GM12892 (cell line): ENCODE measurements at places on chromosomes 3 and 15.

- no peak for DNase-seq
Observed at GRCh38 chr3:194187233-194187944, 51.4 kb downstream of the HES1 start.

DNA sequence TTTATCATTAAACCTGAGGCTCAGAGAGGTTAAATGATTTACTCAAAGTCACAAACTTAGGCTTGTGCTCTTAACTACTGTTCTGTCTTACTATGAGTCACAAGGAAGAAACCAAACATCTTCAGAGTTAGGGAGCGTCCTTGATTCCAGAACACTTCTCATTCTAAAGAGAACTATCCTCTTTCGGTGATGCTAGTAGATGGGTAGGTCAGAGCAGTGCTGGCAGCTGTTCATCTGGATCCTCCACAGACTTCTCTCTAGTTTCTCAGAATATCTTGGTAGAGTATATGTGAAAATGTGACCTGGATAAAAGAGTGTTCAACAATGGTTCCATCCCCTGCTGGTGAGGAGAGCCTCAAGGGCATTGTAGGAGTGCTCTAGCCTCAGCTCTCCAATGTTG lies 3.3 kb downstream of the ARL6IP5 start:
- no peak for DNase-seq

DNA sequence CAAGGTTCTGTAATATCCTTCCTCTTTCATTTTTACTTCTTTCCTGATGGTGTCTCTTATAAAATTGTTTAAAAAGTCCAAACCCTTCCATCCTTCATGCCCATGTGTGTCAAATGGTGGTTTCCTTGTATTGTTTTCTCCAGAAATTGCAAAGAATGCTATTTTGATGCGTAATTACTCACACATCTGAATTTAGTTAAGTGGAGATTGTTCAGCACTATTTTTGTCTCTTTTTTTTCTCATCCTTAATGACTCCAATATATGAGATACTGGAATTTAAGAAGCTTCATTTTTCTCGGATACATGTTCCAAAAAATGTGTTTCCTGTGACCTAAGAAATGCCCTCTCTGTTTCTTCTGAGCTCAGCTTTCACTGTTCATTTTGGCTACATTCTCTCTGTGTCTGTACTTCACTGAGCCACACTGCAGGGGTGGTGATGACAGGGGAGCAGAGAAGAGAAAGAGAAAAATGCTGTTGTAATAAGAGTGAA lies 799.8 kb downstream of the DIPK2A start:
- no peak for DNase-seq

DNA sequence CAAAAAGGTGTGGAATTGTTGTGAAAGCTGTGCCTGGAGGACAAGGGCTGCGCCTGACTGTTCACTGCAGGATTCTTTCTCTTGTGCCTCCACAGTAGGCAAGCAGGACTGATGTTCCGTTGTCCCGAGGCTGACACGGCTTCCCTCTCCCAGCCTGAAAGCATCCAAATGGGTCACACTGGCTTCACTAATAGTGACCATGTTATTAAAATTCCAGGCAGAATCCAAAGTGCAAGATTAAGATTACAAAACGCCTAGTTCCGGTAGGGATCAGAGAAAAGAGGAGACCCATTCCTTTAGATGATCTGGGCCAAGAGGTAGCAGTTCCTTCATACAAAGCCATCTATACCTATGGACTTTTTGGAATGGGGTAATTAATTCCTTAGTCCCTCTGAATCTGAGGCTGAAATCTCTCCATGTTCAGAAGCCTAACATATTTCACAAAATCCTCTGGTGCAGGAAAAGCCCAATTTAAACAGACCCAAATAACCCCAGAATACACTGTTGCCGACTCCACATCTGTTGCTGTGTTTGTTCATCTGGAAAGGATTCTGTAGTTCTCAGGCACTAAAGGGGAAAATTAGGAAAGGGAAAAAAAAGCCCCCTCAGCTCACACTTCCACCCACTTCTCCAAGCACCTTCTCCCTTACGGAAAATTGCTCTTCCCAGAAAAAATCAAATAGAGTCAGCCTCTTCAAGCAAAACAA lies 145.9 kb downstream of the RORA start:
- DNase-seq: no peak

GRCh38 chr3:53753518-53754183 lies 92.6 kb downstream of the CHDH start:
- no peak for DNase-seq

DNA sequence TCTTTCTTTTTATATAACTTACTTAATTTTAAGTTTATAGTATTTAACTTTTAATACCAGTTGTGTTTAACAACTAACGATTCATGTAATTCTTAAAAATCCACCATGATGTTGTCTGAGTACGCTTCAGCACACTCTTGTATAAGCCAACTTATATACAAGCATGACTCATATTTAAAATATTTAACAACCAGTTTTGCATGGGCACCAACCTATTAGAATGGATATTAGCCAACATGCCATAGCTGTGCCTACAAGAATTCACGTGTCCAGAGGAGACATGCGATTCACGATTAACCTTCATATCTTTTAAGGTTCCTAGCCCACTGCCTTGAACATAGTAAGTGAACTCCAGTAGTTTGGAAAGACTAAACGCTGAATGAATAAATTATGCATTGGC lies 1023.2 kb downstream of the TBL1XR1 start:
- DNase-seq: no peak

DNA sequence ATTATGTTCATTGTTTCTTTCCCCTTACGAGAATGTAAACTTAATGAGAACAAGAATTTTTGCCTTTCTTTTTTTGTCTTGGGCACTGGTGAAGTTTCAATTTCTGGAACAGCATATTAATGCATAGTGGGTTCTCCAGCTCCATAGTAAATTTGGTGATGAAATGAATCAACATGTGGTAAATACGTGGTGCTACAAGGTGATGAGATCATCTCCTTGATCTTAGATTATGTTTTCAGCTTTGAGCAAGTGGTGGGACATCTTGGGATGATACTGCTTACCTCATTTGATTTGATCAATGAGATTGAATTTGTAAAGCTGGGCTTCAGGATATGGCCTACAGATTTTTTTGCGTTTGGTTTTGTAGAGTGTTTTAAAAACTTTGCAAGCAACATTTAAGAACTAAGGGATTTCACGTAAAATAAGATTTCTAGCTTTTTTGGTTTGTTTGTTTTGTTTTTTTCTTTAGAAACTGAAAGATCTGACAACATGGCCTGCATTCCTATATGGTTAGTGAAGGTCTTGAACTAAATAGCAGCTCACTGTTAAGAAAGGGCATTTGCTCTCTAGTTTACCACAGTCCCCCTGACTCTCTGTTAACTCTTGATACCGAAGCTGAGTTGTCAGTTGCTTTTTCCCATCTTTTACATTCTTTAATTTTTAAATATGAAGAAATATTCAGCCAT lies 45.6 kb downstream of the FNDC3B start:
- no peak for DNase-seq

DNA sequence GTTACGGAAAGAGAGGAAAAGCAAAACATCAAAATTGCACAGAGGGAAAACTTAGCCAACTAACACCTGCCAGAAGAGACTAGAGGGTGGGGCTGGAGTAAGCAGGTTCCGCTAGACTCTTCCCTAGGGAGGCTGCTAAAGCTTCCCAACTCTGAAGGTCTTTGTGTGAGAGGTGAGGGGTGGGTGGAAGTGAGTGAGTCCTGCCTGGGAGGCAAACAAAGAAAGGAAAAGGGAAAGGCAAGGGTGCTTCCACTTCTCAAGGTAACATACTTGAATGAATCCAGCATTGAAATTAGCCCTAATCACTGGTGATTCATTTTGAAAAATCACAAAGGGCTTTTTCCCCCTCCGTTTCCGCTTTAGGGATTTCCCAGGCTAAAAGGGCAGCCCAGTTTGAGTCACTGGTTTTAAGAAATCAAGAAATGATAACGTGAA lies 220.5 kb upstream of the ADAMTS9 start:
- DNase-seq: no peak

DNA sequence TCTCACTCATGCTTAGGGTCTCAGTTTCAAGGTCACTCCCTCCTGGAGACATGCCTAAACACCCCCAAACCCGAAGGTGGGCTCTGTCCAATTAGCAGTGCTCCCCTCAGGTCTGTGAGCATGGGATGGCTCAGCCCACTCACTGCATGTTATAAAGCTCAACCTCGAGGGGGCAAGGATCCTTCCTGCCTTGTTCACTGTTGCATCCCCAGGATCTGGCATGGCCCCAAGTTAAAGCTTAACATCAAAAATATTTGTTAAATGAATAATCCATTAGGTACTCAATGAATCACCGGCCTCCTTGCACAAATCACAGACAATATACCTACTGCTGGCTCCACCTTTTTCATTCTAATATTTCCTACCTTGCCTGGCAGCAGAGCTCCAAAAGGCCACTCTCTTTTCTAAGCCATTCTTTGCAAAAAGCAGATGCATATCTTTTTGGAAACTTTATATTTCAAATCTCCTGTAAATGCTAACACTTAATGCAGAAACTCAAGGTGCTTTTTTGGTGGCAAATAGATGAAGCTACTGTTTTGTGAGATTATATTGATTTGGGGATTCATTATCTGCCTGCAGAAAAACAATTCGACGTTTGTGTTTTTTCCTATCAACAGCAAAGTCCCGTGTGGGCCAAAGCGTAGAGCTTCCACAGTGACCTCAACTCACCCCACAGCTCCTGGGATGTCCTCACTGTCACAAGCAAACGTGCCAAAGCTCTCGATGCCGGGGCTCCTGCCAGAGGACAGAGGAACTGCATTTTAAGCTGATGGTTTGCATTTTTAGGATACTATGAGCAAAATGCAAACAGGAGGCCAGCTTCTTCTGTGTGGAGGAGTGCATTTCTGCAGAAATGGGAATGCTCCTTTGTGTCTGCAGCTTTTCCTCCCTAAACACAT lies 35.4 kb downstream of the PCOLCE2 start:
- no peak for DNase-seq

DNA sequence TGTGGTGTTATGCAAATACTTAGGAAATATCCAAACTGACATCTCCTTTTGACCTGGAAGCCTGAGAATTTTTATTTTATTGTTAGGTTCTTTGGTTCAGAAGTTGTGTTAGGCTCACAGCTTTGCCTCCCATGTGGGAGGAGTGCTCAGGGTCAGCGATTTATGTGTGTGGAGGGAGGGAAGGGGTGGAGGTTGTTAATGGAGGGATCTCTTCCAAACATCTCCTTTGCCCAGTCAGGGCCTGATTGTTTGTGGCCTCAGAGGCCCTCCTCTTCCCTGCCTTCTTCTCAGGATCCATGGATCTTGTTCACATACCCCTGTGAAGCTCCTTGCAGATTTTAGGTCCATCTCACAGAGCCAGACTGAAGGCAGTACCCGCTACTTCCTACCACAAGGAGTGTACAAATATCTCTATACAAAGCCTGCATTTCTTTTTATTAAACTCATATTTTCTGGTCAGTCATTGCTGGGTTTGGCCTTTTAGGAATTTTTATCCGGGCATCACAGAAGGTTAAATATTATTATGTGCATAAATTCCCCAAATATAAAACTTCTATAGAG lies 40.3 kb downstream of the BBX start:
- no peak for DNase-seq

- no peak for DNase-seq
Observed at GRCh38 chr3:75687323-75687722, 23.2 kb downstream of the FRG2C start.
